ENCODE measurements at places on chromosomes 5 and 9.

DNA sequence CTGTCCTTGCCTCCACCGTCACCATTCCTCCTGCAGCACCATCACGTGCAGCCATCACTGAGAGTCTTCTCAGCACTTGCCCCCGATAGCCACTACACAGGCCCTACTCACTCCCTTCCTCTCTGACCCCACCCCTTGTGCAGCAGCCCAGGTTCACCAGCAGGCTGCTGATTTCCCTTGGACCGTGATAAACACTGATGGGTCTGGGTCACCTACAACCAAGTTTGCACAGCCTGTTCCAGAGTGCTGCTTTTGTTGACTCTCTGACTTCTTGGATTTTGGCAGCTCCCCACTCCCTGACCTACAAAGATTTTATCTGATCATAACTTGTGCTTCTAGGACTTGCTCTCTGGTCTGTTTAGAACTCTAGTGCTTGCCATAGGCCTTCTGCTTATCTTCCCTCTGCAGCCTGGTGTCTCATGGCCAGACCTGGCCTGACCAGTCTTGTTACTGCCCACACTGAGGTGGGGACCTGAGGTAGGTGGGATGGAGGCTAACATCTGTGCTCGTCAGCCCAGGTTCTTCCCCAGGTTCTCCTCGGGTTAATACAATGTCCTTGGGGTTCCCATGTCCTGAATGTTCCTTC lies 109.3 kb downstream of the TARS1 start:
- DNase-seq = no peak

DNA sequence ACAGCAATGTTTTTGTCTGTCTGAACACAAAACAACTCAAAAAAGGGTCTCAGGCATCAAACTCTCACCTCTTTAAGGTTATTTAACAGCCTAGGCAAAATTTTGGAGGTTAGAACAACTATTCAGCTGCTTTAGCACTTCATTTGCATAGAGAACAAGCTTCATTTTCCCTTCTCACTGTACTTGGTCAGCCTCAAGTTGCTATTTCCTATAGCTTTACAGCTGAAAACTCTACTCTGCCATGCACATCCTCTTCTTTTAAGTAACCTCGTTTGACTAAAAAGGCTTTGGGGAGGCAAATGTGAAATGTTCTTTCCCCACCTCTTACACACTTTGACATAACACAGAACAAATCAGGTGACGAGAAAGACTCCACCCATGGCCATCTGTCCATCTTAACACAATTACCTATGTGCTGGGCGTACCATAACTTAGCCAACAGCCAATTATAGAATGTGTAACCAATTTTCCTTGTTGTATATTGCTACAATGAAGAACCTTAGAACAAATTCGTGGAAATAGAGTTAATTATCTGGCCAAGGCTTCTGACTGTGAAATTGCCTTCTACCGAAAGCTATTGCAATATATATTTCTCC lies 195.7 kb downstream of the DCP2 start:
- no peak for DNase-seq

DNA sequence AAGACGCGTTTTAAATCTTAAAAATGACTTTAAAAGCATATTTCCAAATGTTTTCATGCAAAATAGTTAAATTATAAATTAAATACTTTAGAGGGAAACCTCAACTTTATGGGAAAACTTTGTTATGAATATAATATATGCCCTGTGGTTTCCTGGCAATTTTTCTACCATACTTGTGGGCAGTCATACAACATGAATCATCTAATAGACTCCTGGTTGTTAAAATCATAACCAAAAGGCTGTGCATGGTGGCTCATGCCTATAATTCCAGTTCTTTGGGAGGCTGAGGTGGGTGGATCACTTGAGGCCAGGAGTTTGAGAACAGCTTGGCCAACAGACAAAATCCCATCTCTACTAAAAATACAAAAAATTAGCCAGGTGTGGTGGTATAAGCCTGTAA lies 18.2 kb downstream of the ATP10B start:
- no peak for DNase-seq

DNA sequence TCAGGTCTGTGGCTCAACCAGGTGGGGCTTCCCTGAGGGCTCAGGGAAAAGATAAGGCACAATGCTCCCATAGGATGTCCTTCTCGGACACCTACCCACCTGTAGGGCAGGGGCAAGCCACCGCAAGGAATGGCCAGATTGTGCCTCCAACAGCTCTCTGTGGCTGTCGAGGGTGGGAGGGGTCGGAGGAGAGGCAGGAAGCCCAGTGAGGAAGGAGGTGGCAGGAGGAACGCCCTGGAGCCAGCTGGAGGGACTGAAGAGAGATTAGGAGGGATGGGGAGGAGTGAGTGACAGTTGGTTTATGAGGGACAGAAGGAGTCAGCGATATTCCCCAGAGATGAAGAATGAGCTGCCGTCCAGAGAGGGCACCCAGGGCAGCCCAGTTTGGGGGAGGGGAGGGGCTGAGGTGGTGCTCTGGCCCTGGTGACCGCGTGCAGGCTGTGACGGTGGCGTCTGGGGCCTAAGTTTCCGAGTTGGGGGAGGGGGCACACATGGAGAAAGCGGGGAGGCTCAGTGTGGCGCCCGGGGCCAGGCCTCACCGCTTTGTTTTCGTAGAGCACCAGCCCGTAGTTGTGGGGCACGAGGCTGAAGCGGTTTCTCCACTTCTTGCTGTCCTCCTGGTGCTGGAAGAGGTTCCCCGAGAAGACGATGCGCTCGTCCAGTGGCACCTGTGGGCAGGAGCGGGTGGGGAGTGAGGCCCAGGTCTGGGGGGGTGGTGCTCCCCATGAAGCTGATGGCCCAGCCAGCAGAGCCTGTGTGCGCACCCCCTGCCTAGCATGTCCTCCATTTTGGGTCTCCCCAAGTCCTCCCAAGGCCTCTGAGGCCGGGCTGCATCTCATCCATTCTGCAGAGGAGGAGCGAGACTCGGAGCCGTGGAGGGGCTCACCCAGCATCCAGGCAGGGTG lies 75.6 kb downstream of the LRSAM1 start:
- no peak for DNase-seq

- peak; percentile 29 for DNase-seq
Observed at GRCh38 chr5:111735583-111736270, 21.3 kb downstream of the NREP start.

Measured in tibial artery (tissue), 4 donors.